ENCODE measurements at places on chromosomes 5 and 9. TPM values are rescaled to one million over a fixed set of nuclear protein-coding genes. Genes with fewer than 3 reads are reported as not detected.

The PCDHGC5 gene
- total RNA-seq = not detected

The PCDHB12 gene
- not detected for total RNA-seq

DNA sequence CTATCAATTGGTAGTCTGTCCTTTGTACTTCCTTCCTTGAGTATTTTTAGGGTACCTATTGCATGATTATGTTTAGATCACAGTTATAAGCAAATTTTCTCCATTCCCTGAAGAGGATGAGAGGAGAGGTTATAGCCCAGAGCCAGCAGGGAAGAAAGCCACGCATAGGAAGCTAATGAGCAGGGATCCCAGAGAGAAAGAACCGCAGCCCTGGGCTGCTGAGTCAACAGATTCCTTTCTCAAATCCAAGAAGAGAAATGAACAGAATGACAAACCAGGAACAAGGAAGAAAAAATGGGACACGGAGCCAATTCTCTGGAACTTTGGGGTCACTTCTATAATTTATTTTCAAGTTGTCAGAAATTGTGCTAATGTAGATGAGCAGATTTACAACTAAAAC lies 284.5 kb downstream of the RFX3 start:
- DNase-seq = no peak

- no peak for DNase-seq
Measured at GRCh38 chr9:12631866-12632265, 61.3 kb upstream of the TYRP1 start.

- DNase-seq = no peak
Measured at GRCh38 chr5:90911169-90911568, 352.6 kb downstream of the ADGRV1 start.

- DNase-seq = no peak
Measured at GRCh38 chr5:55923865-55924500, 70.8 kb downstream of the IL6ST start.

DNA sequence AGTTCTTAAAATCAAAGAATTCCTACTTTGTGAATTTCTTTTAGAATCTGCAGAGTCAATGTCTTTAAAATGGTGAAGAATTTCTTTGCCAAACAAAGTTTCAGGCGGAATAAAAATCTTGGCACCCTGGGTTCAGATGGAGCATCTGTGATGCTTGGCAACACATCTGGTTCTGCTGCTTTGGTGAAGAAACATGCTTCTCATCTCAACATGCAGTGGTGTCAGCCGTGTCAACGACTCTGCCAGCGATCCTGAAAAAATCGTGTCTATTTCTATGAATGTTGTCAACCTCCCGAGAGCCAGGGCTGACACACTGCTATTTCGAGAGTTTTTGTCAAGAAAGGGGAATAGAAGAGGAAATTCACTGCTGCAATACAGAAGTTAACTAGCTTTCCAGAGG lies 151.5 kb downstream of the SLF1 start:
- no peak for DNase-seq

DNA sequence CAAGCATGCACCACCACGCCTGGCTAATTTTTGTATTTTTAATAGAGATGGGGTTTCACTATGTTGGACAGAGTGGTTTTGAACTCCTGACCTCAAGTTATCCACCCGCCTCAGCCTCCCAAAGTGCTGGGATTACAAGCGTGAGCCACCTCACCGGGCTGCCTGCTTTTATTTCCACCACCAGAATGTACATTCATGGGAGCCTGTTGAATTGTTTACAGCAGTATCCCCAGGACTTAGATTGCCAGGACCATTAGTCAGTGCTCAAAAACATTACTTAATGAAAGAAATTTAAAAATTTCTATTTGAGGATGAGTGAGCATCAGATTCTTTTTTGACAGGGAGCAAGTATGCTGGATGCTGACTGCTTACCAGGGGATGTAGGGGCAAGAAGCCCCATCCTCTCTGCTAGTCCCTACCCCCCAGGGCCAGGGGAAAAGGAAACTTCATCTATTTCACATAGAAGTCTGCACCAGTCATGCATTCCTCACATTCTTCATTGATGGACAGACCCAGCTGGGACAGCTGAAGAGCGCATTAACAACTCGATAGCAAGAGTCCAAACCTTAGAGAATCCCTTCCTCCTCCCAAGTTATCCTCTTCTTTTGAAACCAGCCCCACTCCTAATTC lies 10.3 kb upstream of the RGMB start:
- no peak for DNase-seq

GRCh38 chr5:2704806-2705645 lies 46.5 kb downstream of the IRX2 start:
- DNase-seq = no peak

Measured in HCT116 (cell line).